Muscle of back (tissue), 13 donors: ENCODE measurements at places on chromosomes 4 and X.
A peak's percentile ranks its signal among the peaks of the same experiment; 100 is the strongest.

- DNase-seq = no peak
Measured at GRCh38 chr4:23041501-23041900, 348.8 kb downstream of the GBA3 start.

- DNase-seq = no peak
Measured at GRCh38 chrX:141857479-141857878, 19.4 kb downstream of the MAGEC3 start.

GRCh38 chr4:87150498-87151261, 69.7 kb downstream of the KLHL8 start:
- peak; percentile 72 for DNase-seq

DNA sequence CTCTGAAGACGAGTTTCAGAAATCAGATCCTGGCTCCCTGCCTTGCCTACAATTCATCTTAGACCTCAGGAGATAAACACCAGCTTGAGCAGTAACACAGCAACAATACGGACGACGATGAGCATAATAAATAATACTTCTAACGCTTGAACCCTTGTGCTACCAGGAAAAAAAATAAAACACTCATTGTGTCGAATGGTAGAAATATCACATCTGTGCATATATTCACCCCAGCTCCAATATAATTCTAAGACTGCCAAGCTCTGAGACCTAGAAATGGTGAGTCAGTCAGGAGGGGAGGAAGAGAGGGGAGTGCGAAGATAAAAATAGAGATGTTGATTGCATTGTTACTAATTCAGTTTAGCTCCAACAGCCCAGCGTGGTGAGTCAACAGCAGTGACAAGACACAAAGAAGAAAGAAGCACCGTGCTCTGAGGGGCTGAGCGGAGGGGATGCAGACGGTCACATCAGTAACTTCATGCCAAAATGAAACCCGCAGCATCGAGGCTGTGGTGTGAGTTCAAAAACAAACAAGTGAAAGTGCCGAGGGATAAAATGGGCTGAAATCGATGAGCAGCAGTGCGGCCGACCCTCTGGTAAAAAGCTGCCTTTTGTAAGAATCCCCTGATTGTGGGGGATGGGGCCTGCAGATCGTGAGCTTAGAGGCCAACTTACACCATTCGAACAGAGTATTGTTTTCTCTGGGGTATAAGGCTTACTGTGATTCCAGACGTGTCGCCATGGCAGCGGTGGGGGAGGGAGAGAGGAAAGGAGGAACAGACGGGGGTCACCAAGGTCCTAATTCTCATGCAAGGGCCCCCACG, 150.4 kb downstream of the MGST2 start:
- peak; percentile 88 for DNase-seq

DNA sequence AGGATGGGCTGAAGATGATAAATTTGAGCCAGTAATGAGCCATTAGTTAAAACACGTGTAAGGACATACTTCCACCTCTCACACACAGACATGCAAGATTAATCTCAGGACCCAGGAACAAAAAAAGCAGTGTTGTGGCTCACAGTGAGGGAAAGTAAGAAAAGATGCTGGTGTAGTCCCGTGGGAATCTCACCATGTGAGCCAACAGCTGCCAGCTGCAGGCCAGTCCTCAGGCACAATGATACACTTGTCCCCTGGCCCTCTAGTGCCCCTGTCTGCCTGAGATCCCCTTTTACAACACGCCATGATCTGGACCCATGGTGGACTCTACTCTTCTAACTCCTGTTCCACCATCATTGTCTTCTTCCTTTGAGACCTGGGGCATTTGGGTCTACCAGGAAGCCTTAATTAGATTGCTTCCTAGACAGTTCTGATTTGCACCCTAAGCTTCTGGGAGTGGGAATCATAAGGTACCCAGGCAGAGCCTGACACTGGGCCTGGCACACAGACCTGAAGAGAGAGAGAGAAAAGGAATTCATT, 194.7 kb downstream of the STIM2 start:
- no peak for DNase-seq
